ENCODE measurements at places on chromosomes 5 and 9. TPM values are rescaled to one million over a fixed set of nuclear protein-coding genes. Genes with fewer than 3 reads are reported as not detected.

The OTP gene
- 0.03 TPM for total RNA-seq

The OR1N2 gene
- total RNA-seq: not detected

The HARS2 gene
- 42.3 TPM for total RNA-seq

The ELOVL7 gene
- 14.3 TPM for total RNA-seq

The PCDHGA9 gene
- total RNA-seq: 0.07 TPM

The TAF11L5 gene
- not detected for total RNA-seq

The PCDHGA4 gene
- total RNA-seq: 0.16 TPM

The CCDC192 gene
- total RNA-seq: not detected

The STK32A gene
- 0.50 TPM for total RNA-seq

The OCLN gene
- 9.0 TPM for total RNA-seq

The HMGCS1 gene
- total RNA-seq: 50.4 TPM

The MCC gene
- 0.39 TPM for total RNA-seq

The C5orf52 gene
- total RNA-seq: not detected

The CDH12 gene
- not detected for total RNA-seq

The AGXT2 gene
- total RNA-seq: not detected

The ADRA1B gene
- 19.1 TPM for total RNA-seq

The CFAP90 gene
- 0.59 TPM for total RNA-seq

The PALM2AKAP2 gene
- 0.06 TPM for total RNA-seq

The SLC23A1 gene
- total RNA-seq: 1.5 TPM

The SARDH gene
- 0.10 TPM for total RNA-seq

The SRA1 gene
- total RNA-seq: 45.0 TPM

The COL5A1 gene
- total RNA-seq: 65.4 TPM

The PCDHGC4 gene
- 0.05 TPM for total RNA-seq

The ZNF169 gene
- 2.1 TPM for total RNA-seq

The GARIN3 gene
- not detected for total RNA-seq

The SLCO6A1 gene
- not detected for total RNA-seq

The PKD2L2 gene
- not detected for total RNA-seq

The IFNA21 gene
- total RNA-seq: not detected

The TSLP gene
- total RNA-seq: not detected

The TAF11L10 gene
- not detected for total RNA-seq

The ATP10B gene
- not detected for total RNA-seq

The CTXN3 gene
- total RNA-seq: not detected

The ALG2 gene
- 49.2 TPM for total RNA-seq

The DDX4 gene
- total RNA-seq: not detected

The GPRIN1 gene
- 7.1 TPM for total RNA-seq

The SLC2A6 gene
- total RNA-seq: 21.6 TPM

The NSA2 gene
- total RNA-seq: 118 TPM

The CYSRT1 gene
- 2.7 TPM for total RNA-seq

The BNC2 gene
- 4.1 TPM for total RNA-seq

The PTGES gene
- total RNA-seq: 139 TPM

The SPATA9 gene
- total RNA-seq: not detected

The LHX6 gene
- total RNA-seq: 0.61 TPM

The SPIN1 gene
- total RNA-seq: 41.0 TPM

The CD14 gene
- 5.3 TPM for total RNA-seq

The GDF9 gene
- 0.26 TPM for total RNA-seq

The IL31RA gene
- 1.3 TPM for total RNA-seq

The RHOBTB3 gene
- total RNA-seq: 8.2 TPM

The EPB41L4A gene
- 1.5 TPM for total RNA-seq

The MSH3 gene
- total RNA-seq: 7.2 TPM

The FSTL4 gene
- total RNA-seq: 4.0 TPM

The ZNF454 gene
- total RNA-seq: not detected

The SPINK7 gene
- total RNA-seq: not detected

The FOXD4L4 gene
- total RNA-seq: not detected

The PCDHAC2 gene
- 2.9 TPM for total RNA-seq

The DMRT2 gene
- total RNA-seq: not detected

The FOXE1 gene
- 4.5 TPM for total RNA-seq

The ARID3C gene
- 0.23 TPM for total RNA-seq

The TSSK1B gene
- total RNA-seq: not detected

The PCDHGB7 gene
- 0.05 TPM for total RNA-seq

Data from A549 treated with CORT108297 at 1 μM for 4 hours (cell line).